ENCODE measurements at places on chromosomes 1 and 21.

DNA sequence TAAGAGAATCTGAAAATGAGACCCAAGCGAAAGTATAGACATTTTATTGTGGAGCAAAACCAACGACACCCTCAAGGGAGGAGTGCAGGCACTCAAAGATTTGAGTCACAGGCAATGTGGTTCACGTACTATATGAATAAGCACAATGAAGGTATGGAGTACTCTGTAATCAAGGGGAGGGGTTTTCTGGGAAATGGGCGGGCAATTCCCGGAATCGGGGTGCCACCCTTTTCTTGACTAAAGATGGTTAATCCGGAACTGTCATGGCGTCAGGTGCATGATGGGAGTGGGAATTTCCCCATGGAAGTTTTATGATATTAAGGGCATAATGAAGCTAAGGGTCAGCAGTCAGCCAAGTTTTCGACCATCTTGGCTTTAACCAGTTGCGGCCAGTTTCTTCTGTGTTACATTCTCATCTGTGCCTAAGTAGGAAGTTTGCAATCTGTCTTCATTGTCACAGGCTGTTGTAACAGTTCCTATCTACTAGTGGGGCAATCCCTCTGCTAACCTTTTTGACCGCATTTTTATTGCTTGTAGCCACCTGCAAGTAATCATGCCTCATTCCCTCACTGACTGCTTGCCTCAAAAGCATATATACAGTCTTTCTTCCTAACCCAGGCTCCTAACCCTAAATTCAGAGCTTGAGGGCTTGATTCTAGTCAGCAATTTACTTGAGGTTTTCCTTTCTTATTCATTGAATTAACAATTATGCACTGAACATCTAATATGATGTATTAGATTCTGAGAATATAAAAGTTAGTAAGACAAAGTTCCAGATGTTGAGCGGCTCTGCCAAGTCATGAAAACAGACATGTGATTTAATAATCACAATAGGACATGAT, 775 bp upstream of the AIM2 start:
- no peak for DNase-seq

GRCh38 chr1:227654431-227654830, 80.7 kb downstream of the JMJD4 start:
- DNase-seq = peak; percentile 3

- peak; percentile 14 for DNase-seq
Observed at GRCh38 chr1:158972841-158973240, 36.9 kb upstream of the IFI16 start.

GRCh38 chr21:44677881-44678280, 4.1 kb downstream of the KRTAP12-1 start:
- no peak for DNase-seq

DNA sequence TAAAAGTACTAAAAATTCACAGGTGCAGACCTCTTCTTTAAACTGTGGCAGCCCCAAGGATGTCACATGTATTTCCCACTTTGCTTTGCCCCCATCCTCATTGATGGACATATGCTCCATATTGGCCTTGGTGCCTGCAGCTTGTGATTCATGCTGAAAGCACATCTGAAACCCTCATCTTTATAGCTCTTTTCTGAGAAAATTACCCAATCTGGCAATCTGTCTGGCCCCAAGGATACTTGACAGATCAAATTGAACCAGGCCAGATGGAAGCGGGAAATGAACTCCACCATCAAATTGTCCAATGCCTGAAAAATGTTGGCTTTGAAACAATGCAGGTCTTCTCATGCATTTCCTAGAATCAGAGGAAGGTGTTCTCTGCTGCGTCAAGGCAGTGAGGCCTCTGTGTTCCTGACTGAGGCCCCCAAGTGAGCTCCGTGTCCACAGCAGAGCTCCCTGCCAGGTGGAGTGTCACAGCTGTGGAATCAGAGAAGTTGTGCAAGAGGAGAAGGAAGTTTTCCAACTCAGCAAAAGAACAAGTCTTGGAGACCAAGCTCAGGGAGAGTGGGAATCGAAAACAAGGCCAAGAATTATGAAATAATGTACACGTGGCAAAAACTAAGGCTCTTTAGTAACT, 323.7 kb downstream of the PLPP3 start:
- DNase-seq = peak; percentile 97

DNA sequence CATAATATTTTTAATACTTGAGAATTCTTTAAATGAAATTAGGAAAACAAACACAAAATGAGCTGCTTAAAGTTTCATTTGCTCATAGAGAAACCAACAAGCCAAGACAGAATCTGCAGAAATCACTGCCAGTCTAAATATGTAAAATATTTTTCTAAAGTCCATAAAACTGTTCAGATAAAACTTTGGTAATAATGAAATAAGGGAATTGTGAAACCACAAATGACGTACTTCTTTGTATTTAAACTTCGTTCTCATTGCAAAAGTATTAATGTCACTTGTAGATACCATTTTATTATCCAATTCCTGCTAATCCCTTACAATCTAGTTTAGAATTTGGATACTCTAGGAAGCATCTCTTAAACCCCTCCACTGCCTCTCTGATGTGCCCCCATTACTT, 234.5 kb upstream of the NEGR1 start:
- DNase-seq = peak; percentile 27

- DNase-seq = no peak
Observed at GRCh38 chr1:219359126-219359525, 185.4 kb downstream of the LYPLAL1 start.

DNA sequence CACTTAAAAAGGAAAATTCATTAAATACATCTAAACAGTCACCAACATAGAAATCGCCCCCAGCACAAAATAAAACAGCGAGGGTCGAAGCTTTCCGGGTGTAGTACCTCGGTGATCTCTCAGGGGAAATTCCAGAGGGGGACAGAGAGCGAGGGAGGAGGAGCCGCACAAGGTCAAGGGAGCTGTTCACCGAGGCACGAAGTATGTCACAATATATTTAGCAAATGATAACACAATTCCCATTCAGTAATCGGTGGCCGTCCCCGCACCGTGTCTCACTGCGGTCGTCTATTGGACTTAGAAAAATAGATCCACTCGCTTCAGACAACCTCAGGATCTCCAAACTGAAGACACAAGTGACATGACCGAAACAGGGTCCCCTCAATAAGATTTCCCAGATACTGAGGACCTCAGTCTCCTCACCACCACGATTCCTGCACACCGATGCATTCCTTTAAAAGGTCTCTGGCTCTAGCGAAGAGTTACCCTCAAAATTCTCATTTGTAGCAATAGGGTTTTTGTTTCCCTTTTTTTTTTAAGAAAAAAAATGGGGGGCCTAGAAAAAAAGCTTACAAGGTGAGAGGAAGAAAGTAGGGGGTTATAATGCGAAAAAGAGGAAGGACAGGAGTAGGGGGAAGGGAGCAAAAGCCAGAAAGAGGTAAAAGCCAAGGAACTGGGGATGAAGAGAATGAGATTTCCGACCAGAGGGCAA, 1.1 kb downstream of the LPGAT1 start:
- peak; percentile 17 for DNase-seq

- DNase-seq = peak; percentile 90
Observed at GRCh38 chr1:67791686-67792085, 41.6 kb downstream of the GNG12 start.

DNA sequence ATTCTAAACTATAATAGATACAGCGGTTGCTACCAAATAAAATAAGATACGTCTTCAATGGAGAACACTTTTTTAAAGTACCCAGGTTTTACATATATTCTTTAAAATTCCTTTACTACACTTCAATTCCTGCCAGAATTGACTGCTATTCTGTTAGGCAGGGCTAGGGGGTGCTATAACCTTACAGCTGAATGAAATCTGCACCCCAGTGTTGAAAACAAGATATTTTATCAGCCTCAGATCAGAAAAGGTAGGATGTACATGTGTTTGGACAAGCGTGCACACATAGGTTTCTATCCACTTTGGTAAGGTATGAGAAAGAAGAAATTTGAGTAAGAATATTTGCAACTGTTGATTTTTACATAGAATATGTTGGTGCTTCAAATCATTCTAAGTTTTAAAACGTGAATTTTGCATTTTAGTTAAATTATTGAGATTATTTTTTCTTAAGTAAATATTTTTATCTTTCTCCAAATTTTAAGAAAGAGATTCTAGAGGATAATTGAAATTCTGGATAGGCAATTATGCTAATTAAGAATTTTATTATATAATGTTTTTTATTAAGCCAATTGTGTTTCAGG, 490.8 kb upstream of the ADGRL4 start:
- DNase-seq = peak; percentile 64

GRCh38 chr1:6041432-6042062, 4.1 kb upstream of the KCNAB2 start:
- peak; percentile 22 for DNase-seq

GRCh38 chr1:57835620-57836019, 411.8 kb upstream of the DAB1 start:
- no peak for DNase-seq

GRCh38 chr1:29894311-29894710, 658.0 kb downstream of the PTPRU start:
- DNase-seq = no peak

All from fibroblast of pulmonary artery (primary cell).